NCI-H524 (cell line): ENCODE measurements at places on chromosomes 1 and 21.

DNA sequence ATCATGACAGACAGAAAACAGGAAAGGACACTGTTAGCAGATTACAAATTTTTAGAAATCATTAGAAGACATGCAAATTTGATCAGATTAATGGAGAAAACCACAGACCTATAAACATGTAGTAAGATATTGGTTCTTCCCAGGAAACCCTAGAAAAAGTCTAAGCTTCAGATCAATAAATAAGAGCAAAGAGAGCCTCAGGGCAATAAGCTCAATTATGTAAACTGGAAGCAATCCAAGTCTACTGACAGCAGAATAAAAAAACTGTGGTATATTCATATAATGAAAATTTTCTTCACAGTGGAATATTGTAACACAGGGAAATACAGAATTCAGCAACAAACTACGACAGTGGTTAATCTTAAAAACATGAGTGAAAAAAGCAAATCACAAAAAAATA is 36.3 kb downstream of the NRDC start:
- DNase-seq: no peak

GRCh38 chr21:21007606-21008005 is 9.4 kb downstream of the NCAM2 start:
- DNase-seq: no peak

GRCh38 chr1:193241132-193241827 is 54.9 kb upstream of the B3GALT2 start:
- no peak for DNase-seq

DNA sequence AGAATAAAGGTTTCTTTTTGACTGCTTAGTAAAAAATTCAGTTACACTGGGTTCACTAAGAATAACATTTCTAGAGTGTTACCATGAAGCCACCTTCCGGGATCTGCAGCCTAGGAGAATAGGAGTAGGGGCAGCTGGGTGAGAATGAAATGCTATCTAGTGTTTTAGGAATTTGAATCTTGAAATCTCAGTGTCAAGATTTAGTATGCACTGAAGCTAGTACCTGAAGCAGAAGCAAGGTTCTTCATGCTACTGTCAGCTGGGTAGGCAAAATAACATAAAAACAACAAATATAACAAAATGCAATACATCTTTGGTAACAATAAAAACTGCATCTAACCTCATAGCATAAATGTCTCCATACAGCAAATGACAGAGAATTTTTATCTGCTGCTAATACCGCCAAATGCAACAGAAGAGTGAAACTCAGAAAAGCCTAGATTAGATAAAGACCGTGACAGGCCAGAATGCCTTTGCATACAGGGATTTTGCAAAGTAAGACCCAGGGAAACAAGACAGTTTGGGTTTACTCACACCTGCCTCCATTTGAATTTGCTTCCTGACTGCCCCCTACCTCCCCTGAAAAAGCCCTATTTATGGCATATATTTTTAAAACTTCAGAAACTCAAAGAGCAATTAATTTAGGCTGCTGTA is 58.2 kb downstream of the GADD45A start:
- no peak for DNase-seq

GRCh38 chr21:46027851-46028493 is 46.4 kb downstream of the COL6A1 start:
- no peak for DNase-seq

DNA sequence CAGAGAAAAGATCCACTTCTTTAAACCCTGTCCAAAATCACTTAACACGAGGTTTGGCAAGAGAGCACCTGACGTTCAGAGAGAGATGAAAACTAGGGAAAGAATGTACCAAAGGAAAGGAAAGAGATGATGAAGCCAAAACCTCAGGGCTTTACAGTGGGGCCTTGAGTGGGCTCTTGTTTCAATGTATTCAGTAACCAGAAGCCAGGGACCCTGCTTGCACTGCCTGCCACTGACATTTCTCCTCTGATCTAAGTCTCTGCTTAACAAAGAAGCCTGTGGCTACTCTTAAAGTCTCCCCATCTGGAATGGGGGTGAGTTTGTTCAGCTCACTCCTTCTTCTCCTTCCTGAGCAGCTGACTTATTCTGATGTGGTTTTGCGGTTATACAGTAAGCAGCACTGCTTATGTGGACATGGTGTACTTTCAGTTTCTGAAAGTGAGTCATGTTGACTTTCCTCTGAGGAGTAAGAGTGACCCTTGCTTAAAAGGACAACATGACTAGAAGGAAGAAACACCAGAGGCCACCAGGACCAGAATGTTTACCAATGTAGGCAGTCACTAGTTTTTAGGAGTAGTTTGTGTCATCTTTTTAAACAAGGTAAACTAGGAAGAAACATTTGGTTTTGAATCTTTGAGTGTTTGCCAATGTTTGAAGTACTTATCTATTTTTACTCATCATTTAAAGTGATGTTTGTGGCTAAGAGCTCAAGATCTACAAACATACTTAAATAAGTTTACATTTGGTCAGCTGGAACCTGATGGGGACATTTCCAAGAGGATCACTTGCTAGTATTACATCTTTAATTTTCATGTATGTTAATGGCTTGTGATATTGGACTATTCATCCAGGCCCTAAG is 87.4 kb downstream of the FASLG start:
- DNase-seq: no peak

DNA sequence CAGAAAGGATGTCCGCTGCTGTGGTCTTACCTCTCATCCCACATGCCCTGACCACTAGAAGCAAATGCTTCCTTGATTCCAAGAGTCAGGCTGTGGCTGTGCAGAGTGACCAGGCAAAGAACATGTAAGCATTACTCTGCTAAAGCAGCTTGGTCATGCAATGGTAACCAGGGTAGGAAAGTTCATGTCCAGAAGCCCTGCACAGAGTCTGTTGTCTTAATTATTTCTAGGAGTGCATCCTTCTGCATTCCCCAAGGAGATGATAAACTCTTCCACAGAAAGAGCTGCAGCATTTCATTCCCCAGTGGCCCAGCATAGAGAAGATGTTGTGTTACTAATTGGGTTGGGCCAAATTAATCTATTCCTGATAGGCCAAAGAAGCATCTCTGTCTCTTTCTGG is 10.1 kb upstream of the UTP25 start:
- no peak for DNase-seq

- DNase-seq: no peak
Measured at GRCh38 chr1:158119976-158120653, 60.6 kb upstream of the CD1D start.

DNA sequence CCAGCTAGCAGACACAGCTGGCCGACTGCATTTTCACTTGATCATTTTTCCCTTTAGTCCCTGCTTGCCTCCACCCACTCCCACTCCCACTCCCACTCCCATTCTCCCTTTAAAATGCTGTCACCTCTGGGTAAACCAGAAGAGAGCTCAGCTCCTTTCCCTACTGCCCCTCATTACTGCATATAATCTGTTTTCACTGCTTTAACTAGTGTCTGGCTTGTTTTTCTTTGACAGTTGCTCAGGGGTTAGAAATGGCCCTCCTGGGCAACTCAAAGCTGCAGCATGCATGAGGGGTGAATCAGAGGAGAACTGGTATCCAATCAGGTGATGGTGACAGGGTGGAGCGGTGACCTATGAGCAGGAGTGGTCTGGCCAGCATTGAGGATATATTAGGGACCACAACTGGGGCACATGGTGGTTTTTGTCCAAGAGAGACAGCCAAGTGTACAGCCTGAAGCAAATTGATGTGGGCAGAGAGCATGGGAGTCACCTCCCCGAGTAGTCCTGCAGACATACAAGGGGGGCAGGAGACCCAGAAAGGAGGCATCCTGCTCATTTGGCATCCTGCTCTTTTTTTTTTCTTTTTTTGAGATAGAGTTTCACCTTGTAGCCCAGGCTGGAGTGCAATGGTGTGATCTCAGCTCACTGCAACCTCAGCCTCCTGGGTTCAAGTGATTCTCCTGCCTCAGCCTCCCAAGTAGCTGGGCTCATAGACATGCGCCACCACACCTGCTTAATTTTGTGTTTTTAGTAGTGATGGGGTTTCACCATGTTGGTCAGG is 42.6 kb upstream of the SRSF10 start:
- no peak for DNase-seq

GRCh38 chr1:160797861-160798273 is 1.9 kb downstream of the LY9 start:
- DNase-seq: no peak

DNA sequence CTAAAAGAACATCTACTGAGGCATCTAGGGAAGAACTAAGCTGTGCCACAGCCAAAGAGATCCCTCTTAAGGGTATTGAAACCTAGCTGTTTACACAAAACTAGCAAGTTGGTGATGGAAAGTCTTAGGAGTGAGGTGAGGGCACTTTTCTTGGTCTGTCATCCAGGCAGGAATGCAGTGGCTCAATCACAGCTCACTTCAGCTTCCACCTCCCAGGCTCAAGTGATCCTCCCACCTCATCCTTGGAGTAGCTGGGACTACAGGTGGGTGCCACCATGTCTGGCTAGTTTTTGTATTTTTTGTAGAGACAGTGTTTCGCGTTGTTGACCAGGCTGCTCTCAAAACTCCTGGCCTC is 2.4 kb downstream of the PLEKHO1 start:
- no peak for DNase-seq
